ENCODE measurements at places on chromosomes 13 and 19. TPM values are rescaled to one million over a fixed set of nuclear protein-coding genes. Genes with fewer than 3 reads are reported as not detected.

The CGB1 gene
- total RNA-seq = not detected

The GFY gene
- total RNA-seq = not detected

The ATP4A gene
- not detected for total RNA-seq

The TEX101 gene
- total RNA-seq = not detected

The SHISA7 gene
- not detected for total RNA-seq

The KLK7 gene
- total RNA-seq = 0.31 TPM

The CYP2B6 gene
- total RNA-seq = not detected

The ZNF701 gene
- total RNA-seq = 16.8 TPM

The UBE2L5 gene
- not detected for total RNA-seq

The OLFM4 gene
- 0.13 TPM for total RNA-seq

The OR10H1 gene
- not detected for total RNA-seq

Measured in gastroesophageal sphincter (tissue), 4 donors.